ENCODE measurements at places on chromosomes 4 and X.

- no peak for DNase-seq
These were observed 42.6 kb downstream of the CHRNA9 start for GRCh38 chr4:40377512-40378365.

DNA sequence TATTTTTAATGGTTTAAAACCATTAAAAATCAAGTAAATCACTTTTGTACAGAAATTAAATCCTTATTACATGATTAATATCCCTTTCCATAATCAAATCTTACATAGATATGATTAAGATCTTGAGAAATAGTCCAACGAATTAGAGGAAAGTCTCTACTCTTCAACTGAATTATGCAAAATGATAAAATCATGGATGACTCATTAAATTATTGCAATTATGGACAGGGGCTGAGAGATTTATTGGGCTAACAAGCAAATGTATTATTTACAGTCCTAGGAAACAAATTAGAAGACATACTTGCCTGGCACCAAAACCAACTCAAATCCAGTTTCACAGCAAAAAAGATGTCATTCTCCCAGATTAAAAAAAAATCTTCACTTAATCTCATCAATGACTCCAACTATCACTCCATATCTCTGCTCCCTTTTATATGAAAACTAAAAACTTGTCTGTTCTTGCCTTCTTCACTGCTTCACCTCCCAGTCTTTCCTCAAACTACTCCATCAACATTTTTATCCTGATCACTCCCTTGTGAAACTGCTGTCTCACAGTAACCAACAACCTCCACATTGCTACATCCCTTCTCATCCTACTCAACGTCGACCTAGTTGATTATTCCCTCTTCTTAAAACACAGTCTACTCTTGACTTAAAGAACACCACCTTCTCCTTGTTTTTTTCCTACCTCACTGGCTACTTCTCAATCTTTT lies 18.4 kb upstream of the DDX60 start:
- DNase-seq = no peak

DNA sequence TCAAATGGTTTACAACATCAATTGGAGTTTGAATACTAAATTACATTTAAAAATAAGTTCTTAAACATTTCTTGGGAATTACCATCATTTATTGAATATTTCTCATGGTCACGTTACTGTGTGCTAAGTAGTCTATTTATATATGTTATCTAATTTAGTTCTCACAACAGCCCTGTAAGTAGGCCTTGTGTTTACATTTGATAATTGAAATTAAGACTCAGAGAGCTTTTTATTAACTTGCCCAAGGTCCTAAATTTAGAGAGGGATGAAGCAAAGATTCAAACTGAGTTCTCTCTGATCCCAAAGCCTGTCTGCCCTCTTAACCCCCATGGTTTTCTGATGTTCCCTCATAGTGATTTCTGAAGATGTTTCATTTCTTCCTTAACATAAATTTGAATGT lies 103.7 kb downstream of the CEP135 start:
- no peak for DNase-seq

DNA sequence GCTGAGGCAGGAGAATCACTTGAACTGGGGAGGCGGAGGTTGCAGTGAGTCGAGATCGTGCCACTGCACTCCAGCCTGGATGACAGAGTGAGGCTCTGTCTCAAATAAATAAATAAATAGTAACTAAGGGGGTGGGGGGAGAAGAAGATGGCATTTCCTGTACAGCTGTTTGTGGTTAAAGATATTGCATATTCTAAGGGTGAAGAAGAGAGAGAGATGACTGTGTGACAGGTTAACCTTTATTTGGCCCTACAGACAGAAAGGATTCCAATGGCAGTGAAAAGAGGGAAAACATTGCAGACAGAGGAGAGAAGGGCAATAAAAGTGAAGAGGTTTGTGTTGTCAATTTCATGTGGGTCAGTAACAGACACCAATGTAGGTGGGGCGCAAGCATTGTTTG lies 9.4 kb downstream of the TASL start:
- no peak for DNase-seq

DNA sequence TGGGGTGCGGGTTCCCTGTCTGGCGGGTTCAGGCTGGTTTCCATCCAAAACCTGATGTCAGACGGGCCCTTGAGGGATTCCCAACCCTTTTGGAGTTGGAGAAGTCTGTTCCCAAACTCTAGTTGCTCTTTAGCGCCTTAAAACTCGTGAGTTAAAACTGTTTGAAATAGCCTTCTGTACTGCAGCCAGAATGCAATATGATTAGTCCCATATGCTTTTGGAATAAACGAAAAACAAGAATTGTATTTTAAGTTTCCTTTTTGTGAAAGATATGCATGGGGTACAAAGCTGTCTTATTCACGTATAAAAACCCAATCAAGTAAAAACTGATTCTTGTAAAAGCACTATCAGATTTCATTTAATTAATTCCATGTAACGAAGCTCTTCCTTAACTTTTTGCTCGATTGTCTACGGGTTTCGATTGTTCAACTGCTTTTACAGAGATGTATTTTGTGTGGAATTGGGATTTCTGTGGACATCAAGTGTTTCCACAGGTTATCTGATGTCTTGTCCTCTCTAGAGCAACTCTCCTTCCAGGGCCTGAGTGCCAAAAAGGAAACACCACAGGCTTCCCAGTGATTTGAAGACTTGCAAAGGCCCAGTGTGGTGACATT lies 49.5 kb downstream of the CLDN34 start:
- DNase-seq = no peak
